ENCODE measurements at places on chromosomes 3 and 15.

DNA sequence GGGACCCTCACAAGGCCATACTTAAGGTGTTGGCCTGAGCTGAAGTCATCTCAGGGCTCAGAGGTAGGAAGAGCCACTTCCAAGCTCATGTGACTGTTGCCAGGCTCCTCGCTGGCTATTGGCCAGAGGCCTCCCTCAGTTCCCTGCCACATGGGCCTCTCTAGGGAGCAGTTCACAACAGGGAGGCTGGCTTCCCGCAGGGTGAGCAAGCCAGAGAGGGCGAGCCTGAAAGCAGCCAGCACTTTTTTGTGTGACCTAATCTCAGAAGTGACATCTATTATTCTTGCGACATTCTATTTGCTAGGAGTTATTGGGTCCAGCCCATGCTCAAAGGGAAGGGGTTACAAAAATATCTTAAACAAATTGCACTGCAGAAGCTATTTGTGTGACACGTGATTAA lies 201.4 kb downstream of the SSR3 start:
- DNase-seq = no peak

DNA sequence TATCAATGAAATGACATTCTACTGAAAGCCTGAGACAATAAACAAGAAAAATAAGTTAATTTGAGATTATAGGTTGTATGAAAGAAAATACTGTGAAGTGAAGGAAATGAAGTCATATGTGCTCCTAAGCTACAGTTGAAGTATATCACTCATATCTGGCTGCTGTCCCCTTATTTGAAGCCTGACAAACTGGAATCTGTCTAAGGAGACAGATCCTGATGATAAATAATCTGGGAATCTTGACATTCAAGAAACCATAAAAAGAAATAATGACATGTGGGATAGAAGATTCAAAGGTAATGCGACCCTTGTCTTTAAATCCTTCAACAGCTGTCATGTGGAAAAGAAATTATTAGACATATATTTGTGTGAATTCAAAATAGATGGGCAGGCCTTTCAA lies 424.5 kb upstream of the LMCD1 start:
- no peak for DNase-seq

DNA sequence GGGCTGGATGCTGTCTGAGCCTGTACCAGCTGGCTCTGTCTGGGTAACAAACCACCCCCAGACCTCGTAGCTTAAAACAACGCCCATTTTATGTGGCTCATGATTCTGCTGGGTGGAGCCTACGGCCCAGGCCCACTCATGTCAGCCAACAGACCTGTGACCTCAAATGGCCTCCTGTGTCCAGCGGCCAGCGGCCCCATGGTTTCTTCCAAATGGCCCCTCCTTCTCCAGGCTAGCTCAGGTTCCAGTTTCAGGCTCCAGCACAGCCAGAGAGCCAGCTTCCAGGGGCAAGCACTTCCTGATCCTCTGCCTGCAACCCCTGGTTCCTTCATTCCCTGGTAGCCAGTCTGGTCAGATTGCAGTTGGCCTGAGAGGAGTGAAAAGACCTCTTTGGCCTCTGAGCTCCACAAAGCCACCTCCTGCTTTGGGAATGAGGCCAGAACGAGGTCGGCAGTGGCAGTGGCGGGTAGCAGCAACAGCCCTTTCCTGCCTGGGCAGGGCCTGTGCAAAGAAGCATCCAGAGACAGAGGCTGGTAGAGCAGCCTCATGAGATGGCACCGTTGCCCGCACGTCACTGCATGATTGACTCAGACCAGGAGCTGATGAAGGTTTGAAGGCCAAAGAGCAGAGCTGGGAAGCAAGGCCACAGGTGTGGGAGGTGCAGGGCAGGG lies 21.0 kb upstream of the PLXNA1 start:
- DNase-seq = no peak

DNA sequence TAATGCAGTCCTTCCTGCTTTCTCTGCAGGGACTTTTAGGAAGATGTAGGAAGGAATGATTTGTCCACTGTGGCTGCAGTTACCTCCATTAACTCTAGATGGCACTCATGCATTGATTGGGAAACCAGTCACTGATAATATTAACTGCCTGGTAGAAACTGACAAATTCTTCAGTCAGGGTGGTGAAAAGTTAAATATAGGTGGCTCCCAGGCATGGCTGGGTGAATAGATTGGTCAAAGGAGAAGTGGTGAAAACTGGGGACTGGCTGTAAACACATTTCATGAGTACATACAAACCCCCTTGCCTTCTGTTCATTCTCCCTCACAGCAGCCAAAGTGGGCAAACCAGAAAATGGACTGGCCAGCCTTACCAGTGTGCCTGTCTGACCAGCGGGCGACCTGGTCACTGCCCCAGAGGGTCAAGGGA lies 333.4 kb downstream of the THSD4 start:
- no peak for DNase-seq

DNA sequence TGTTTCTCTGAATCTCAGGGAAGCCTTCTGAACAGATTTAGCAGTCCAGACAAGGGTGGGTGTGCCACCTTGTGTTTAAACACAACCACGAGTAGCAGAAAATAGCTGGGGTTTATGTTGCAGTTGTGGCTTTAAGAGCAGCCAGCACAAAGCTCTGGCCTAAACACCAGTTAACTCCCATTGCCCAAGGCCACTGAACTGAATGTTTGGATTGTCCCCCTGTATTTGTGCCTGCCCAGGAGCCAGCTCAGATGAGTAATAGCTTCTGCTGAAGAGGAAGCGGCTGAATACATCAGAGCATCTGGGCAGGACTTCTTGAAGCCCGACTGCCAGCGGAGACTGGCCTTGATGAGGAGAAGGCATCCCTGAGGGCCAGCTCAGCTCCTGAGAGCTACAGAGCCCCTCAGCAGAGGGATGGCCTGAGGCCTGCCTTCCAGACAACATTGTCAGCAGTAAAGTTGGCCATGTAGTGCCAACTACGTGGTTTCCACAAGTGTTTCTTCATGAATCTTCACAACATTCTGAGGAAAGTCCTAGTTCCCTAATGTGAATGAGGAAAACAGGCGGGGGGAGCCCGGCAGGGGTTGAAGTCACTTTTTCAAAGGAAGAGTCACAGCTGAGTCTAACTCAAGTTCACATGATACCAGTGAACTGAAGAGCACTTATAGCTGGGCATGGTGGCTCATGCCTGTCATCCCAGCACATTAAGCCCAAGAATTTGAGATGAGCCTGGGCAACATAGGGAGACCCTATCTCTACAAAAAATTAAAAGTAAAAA lies 65.8 kb upstream of the ZBTB38 start:
- DNase-seq = no peak

DNA sequence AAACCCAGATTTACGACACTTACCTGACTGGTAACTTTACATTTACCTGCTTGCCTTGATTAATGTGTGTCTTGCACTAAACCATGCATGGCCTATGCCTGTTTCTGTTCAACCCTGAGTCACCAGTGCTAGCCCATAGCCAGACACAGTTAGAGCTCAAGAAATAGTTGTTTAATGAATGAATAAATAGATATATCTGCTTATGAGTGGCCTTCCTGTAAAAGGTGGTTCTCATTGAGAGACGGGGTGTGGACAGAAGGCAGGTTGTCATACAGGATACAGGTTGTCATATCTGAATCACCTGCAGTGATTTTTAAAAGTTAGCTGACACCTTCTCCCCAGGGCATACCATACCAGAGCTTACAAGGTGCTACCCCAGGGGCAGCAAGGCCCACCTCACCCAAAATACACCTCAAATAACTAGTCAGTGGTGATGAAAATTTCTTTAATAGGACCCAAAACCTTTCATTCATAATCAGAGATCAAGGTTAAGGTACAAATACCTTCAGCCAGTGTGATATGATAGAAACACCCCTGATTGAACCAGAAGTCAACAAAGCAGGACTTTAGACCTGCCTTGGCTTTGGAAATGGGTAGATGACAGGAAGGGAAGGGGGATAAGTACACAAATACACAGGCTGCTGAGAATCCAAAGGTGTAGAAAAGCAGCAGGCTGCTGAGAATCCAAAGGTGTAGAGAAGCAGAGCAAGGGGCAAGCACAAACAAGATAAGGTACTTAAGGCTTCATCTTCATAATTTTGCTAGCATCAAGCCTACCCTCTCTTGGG lies 45.4 kb upstream of the TSC22D2 start:
- DNase-seq = no peak

DNA sequence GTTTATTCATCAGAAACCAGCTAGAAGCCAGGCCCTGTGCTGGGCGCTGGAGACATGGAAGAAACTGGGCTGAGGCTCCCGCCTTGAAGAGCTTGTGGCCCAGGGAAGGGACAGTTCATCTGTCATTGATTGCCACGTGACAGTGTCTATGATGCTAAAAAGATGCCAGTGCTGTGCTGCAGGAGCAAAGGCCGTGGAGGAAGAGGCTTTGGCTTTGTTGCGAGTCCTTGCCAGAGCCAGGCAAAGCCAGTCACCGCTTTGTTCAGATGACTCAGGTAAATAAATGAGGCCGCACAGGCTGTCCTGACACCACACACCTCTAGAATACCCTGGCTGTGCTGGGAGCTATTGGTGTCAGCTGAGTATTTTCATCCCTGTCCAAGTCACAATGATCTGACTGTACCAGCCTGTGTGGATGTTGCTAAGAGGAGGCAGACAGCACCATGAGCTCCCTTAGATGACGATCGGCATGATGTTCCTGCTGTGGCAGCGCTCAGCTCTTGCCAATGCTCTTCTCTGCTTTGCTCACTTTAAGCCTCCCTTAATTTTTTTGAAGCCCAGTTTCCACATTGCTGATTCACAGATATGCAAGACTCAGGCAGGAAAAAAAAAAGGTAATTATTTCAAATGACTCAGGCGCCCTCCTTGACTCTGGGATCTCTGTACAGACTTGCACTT lies 77.5 kb downstream of the CCNL1 start:
- DNase-seq = no peak

DNA sequence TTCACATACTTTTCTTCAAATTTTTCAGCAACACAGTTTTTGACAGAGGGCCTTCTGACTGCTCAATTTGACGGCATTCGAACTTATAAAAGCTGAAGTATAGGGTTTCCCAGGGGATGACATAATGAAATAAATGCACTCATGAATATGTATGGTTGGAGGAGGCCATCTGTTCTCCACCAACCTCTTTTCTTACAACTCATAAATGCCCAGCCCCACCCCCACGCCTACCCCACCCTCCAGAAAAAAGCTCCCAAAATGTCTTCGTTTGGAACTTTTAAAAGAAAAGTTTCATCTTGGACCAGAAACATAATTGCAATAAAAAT lies 211.6 kb upstream of the LRRN1 start:
- DNase-seq = no peak

- DNase-seq = no peak
These were observed 109.4 kb downstream of the FILIP1L start for GRCh38 chr3:100004931-100005330.

DNA sequence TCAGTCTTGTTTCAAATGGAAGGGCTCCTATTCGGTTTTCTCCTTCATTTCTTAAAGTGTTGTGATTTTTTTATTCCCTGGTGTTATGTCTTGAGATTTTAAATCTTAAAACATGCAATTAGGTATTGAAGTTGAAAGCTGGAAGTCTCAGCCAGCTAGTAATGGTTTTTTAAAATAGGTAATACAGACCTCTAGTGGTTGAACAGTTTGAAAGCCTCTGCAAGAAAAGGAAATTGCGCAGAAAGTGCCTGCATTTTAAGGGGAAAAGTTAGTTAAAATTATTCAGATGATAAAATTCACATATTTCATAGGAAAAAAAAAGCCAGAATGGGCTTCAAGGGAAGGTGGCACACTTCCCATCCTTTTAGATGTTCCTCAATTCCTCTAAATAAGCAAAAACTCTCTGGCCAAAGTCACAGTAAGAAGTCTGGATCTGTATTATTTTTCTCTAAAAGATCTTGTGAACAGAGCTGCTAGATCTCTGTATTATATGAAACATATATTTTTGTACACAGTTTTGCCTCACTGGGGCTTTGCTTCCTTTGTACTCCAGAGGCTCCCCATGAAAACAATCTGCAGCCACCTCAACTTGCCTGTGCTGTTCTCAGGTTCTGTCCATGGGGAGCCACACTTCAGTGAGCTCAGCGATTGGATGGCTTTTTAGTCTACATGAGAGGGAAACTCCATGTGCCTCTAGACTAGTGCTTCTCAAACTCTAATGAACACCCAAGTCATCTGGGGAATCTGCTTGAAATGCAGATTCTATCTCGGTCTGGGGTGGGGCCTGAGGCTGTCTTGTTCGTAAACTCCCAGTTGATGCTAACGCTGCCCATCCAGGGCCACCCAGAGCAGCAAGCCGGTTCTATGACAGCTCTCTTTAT lies 21.5 kb downstream of the AGTR1 start:
- DNase-seq = no peak
